Mesenteric fat pad (tissue), 1 donor: ENCODE measurements at places on chromosomes 2 and 18.

DNA sequence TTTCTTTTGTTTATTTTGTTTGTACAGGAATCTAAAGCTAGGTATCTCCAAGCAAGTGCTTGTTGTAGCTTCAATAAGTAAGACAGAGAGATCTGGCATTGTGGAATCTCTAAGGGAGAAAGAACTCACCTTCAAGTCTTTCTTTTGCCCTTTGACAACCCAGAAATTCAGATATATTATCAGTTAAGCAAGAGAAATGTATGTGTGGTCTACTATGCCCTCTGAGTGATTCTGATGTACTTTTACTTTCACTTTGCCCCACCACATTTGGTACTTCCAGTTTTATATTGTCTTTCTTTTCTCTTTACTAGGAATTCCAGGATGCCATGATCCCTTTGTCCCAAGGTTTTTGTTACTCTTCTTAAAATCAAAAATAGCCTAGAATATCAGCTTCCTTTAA is 259.6 kb upstream of the PIK3C3 start:
- DNase-seq, result no peak

DNA sequence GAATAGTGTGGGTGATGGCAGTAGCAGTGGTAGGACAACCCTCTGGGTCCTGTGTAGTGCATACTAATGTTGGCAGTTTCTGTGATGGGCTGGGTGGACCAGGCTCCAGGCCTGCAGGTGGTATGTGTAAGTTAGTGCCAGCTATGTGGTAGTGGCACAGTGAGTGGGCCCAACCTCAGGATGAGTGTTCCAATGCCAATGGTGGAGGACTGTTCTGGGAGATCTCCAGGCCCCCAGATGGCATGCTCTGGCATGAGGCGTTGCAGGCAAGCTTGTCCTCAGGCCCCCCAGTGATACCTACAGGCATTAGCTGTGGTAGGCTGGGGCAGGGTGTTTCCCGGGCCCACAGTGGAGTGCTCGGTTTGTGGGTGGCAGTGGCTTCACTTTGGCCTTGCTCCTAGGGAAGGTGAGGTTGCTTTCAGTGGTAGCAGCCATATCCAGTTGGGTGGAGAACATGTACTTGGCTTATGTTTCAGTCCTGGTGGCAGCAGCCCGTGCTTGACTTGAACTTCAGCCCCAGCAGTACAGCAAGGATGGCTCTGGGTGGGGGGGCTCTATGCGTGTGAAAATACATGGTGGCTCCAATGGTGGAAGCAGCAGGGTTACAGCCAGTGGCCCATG is 32.4 kb downstream of the TEX51 start:
- no peak for DNase-seq

DNA sequence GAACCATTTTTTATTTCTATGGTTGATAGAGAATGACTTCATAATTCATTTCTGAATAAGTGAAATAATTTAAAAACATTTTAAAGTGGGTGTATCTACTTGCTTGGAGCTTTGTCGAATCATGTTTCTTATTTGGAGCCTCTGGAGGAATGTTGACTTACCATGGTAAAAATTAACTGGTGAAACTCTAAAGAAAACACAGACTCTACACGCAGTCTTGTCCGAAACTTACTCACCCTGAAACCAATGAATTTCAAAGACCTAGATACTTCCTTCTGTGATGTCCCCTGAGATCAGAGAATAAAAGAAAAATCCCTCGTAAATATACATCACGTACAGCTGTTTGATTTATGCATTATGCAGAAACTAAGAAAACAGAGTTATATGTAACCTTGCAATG is 665.2 kb upstream of the NRXN1 start:
- DNase-seq, result no peak

- no peak for DNase-seq
These were observed 23.5 kb downstream of the PTGR3 start for GRCh38 chr18:75185460-75185859.

DNA sequence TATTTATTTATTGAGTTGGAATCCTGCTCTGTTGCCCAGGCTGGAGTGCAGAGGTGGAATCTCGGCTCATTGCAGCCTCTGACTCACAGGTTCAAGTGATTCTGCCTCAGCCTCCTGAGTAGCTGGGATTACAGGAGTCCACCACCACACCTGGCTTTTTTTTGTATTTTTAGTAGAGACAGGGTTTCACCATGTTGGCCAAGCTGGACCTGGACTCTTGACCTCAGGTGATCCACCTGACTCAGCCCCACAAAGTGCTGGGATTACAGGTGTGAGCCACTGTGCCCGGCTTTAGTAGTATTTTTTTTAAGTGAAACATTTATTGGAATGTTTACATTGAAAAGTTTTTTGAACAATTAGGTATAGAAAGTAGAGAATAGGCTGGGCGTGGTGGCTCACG is 23.9 kb downstream of the SLC20A1 start:
- no peak for DNase-seq

- no peak for DNase-seq
These were observed 106.3 kb downstream of the ABCA12 start for GRCh38 chr2:215032153-215032552.

DNA sequence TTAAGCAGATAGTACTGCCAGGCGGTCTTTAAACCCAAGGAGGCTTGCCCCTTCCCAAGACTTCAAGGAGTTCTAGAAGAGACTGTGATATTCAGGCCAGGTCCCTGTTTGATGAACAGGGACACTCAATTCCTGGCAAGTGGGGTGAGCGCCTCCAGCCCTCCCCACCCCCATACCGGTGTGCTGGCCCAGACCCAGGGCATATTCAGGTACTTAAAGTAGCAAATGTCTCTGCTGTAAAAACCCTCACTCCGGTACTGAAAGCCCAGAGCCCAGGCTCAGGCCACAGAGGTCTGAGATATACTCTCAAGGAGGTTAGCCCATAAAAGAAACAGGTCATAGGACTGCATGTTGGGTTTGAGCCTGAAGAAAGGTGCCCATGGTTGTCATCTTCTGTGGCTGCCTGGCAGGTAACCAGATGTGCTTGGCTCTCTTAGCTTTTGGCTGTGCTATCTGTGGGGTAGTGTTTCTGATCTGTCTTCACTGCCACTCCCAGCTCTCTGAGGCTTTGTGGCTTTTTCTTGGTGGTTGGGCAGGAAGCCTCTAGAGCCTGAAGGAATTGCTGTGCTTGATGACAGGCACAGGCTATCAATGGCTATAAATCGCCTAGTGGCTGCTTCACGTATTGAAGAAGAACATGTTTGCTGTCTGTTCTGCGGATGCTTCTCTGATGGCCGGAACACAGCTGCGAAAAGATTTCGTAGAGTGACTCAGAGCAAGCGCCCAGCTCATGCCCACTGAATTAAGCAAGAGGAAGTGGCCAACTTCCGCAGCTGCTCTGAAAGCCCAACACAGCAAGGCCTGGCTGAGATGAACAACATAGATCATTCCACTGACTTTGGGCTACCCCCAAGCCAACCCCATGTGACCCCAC is 63.3 kb upstream of the ALPP start:
- DNase-seq, result no peak

DNA sequence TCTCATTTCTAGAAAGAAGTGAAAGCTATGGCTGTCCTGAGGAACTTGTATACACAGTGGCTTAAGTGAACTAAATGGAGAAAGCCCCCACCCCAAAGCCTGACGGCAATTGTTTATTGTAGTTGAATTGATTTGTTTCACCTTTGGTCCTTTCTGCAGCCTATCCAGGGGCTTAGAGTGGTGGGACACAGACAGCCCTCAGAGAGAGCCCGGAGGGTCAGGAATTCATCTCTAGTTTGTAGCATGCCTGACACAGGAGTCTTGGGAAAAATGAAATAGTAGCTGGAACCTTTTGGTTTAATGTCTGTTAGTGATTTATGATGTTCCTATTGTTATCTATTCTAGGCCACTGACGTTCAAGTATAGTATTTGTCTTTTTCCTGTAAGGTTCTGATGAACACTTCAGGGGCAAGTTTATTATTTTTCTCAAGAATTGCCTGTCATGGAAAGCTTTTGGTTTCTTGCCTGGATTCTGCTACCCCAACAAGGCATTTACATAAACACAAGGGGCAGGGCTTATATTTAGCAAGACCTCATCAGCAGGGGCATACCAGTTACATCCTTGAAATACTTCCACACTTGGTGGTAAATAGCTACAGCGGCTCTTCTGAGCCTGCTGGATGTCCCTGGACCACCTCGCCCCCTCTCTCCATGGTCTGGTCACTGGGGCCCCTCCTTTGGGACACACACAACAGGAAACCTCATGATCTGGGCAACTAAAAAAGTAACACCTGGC is 44.4 kb downstream of the KCNE4 start:
- no peak for DNase-seq

GRCh38 chr18:38654946-38655345 is 1089.3 kb upstream of the CELF4 start:
- DNase-seq, result no peak

DNA sequence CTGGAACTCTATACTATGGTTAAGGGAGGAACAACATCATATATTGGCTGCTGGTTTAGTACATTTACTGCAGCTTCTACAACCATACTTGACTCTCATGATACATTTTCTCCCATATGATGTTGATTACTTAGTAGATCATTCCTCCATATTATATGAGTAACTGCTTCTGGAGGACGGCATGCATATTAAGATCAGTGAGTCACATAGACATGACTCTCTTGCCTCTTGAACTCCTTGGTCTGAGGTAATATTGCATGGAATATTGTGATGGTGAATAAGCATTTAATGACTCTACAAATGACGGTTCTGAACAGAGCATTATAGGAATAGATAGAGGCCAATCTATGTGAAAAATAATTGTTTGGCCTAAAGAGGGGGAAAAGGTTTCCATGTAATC is 418.8 kb upstream of the SPHKAP start:
- DNase-seq, result no peak

DNA sequence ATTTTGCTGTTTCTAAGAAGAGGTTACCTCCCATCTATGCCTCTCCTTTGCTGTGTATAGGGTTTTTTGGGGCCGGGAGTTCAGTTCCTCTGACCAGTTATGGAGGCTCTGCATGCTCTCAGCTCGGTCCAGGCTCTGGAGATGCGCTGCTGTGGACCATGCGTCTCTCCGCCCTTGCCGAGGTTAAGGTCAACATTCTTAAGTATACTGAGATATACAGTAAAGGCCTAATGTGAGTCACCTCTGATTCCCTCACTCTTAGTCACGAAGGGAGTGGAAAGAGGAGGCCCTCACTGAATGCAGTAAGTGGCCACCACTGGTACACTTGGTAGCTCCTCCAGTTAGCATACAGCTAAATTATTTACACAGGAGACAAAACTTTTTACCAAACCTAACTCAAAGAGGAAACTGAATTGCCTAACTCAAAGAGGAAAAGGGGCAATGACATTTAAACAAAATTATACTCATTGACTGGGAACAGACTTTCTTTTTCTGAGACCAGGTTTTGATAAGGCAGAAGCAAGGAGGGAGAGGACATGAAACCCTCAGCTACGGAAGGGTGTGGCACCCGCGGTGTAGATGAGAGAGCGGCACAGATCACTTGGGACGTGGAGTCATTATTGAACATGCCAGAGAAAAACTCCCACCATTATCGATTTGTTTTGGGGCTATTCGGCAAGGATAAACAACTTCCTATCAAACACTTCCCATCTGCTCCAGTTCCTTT is 98.7 kb downstream of the COPS8 start:
- no peak for DNase-seq

GRCh38 chr2:214856137-214856536 is 46.7 kb upstream of the BARD1 start:
- no peak for DNase-seq

DNA sequence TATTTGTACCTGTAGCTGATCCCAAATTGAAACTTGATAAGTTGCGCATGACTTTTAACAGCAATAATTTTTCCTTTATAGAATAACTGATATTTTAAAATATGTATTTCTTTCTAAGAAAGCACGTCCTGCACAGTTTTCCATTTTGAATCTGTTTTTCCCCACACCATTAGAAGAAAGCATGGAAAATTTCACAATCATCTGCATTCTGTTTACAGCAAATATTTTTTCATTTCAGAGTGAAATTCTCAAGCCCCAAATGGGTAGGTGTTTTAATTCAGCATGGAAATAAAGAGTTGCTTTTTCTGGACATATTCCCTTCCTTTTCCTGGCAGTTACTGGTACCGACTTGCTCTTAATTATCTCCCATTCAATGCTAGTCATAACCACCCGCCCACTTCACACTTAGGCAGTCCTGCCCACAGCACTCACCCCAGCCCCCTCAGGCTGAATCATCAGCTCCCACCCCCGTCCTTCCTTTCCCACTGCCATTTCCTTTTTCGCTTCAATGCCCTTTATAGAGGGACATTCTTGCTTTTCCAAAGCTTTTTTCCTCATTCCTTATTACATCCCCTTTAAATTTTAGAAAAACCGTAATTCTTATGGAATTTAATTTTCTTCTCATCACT is 89.2 kb upstream of the GLS start:
- no peak for DNase-seq

- no peak for DNase-seq
These were observed 80.1 kb upstream of the NPAS2 start for GRCh38 chr2:100739735-100740432.

DNA sequence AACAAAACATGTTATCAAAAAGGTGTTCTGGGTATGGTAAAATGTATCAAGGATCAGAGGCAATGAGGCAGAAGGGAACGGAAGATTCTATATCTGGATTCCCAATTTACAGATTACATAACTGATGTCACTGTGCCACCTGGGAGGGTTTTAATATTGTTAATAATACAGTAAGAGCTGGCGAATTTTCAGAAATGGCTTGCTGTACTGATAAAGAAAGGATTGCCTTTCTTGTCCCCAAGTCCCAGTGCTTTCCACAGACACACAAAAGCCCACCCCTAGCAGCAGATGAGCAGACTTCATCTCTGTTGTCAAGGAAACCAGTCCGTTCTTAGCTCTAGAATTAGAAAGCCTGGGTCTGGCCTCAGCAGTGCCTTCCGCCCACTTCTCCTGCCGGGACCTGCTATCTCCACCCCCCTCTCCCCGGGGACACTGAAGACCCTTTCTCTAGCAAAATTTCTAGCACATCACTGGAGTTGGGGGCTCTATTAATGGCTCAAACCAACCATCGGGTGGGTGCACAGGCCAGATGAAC is 34.3 kb downstream of the ADD2 start:
- no peak for DNase-seq
